Body of pancreas (tissue), 4 donors: ENCODE measurements at places on chromosomes 4 and X. TPM values are rescaled to one million over a fixed set of nuclear protein-coding genes. Genes with fewer than 3 reads are reported as not detected.

Gene GPR82
- total RNA-seq, result 0.52 TPM

Gene SPANXC
- not detected for total RNA-seq

Gene SSX3
- total RNA-seq, result not detected

Gene ZFYVE28
- 5.7 TPM for total RNA-seq

Gene SH2D1A
- not detected for total RNA-seq

Gene KLHL4
- total RNA-seq, result not detected

Gene NAP1L5
- 7.3 TPM for total RNA-seq

Gene TLR10
- total RNA-seq, result 0.26 TPM

Gene CLDN34
- not detected for total RNA-seq

Gene CLIC2
- total RNA-seq, result 5.4 TPM

Gene GATA1
- not detected for total RNA-seq

Gene SERPINA7
- total RNA-seq, result not detected

Gene HSD17B13
- 19.7 TPM for total RNA-seq

Gene PHEX
- total RNA-seq, result not detected

Gene ODAPH
- total RNA-seq, result not detected

Gene TMSB4X
- 1,472 TPM for total RNA-seq

Gene CFAP99
- not detected for total RNA-seq

Gene CYTL1
- 3.1 TPM for total RNA-seq

Gene RENBP
- 0.66 TPM for total RNA-seq

Gene SAGE1
- not detected for total RNA-seq
